Vein endothelial cell (primary cell): ENCODE measurements at places on chromosomes 7 and 10. TPM values are rescaled to one million over a fixed set of nuclear protein-coding genes. Genes with fewer than 3 reads are reported as not detected.

GOLGA7B gene
- total RNA-seq, result not detected in 2 replicates

FAM131B gene
- total RNA-seq, result 0.65 and 0.76 TPM in 2 replicates

CWF19L1 gene
- total RNA-seq, result 37.4 and 37.6 TPM in 2 replicates

GET4 gene
- 27.5 and 34.9 TPM in 2 replicates for total RNA-seq

MSS51 gene
- 1.6 TPM in 2 replicates for total RNA-seq

GSTO2 gene
- 0.33 and 0.57 TPM in 2 replicates for total RNA-seq

CPED1 gene
- 0.65 and 2.5 TPM in 2 replicates for total RNA-seq

PRTFDC1 gene
- total RNA-seq, result 7.8 and 10.9 TPM in 2 replicates

CYP2W1 gene
- not detected in 2 replicates for total RNA-seq

PON1 gene
- total RNA-seq, result not detected in 2 replicates

RGS10 gene
- total RNA-seq, result 12.4 and 17.5 TPM in 2 replicates

EPO gene
- not detected in 2 replicates for total RNA-seq

OR2A1 gene
- total RNA-seq, result not detected in 2 replicates

OR2A7 gene
- not detected in 2 replicates for total RNA-seq

LIPF gene
- not detected in 2 replicates for total RNA-seq
